ENCODE measurements at places on chromosomes 7 and 10.
A peak's percentile ranks its signal among the peaks of the same experiment; 100 is the strongest.

GRCh38 chr7:4144811-4145510 lies 537.1 kb upstream of the FOXK1 start:
- DNase-seq: no peak

- no peak for DNase-seq
Measured at GRCh38 chr10:22429146-22429545, 83.8 kb downstream of the SPAG6 start.

GRCh38 chr7:23242321-23242720 lies 4.3 kb upstream of the GPNMB start:
- DNase-seq: no peak

DNA sequence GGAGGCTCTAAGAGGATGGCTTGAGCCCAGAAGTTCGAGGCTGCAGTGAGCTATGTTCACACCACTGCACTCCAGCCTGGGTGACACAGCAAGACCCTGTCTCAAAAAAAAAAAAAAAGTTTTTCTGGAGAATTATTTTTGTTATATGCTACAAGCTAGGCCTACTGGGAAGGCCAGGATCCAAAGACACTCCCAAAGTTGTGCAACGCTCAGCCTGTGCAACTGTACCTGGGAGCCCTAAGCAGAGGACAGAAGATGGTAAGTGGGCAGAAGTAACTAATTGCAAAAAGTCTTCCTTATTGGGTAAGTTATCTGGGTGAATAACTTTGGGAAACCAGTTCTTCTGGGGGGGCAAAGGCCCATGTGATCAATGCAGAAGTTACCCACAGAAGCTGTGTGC lies 17.3 kb downstream of the HIP1 start:
- no peak for DNase-seq

- no peak for DNase-seq
Measured at GRCh38 chr7:92708111-92709042, 118.2 kb upstream of the FAM133B start.

- peak; percentile 89 for DNase-seq
Measured at GRCh38 chr10:35259769-35260397, 76.4 kb upstream of the CCNY start.

- no peak for DNase-seq
Measured at GRCh38 chr10:52020702-52021101, 293.4 kb upstream of the DKK1 start.

GRCh38 chr7:44964384-44964830 lies 14.4 kb downstream of the MYO1G start:
- peak; percentile 39 for DNase-seq

DNA sequence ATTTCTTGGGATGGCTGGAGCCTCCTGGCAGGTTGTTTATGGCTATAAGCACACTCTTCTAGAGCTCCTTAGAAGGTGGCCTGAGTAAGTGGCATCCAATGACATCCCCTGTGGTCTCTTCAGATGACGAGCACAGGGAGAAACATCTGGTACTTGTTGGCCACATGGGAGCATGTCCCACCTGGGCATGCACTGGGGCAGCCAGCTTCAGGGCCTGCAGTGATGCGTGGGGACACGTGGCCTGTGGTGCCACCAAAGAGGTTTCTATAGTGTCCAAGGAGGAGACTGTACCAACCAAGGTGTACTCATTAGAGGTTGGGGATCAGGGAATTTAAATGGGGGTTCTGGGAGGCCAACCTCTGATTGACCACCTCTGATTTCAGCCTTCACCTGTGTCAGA lies 125.5 kb downstream of the TRIL start:
- no peak for DNase-seq

GRCh38 chr10:33509231-33509831 lies 174.9 kb upstream of the NRP1 start:
- DNase-seq: peak; percentile 65

DNA sequence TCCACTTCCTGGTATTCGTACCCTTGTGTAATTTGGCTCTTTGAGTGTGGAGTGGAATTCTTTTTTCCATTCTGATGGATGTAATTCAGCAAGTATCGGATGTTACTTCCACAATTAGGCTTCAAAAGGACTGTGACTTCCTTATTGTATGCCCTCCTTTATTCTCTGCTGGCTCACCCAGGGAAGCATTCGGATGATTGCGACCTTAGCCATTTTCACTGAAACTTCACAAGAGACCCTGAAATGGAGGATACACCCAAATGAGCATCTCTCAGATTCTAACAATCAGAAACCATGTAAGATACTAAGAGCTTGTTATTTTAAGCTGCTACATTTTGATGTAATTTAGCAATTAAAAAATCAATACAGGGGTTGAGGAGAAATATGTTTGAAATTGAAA lies 493.1 kb downstream of the DNAJB9 start:
- no peak for DNase-seq

DNA sequence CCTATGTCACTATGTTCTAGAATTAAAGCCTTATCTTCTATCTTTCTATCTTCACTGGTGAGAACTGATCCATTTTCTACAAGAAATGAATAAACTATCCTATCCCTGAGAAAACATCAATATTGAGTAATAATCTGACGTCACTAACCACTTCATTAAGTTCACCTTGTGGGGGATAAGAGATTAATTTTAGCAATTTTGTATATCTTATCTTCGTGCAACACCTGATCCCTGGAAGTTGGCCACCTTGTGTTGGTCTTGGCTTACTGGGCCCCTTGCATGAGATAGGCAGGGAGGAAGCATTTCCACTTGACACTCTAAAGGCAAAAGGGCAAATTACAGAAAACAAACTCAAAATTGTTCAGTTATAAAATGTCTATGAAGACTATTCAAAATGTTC lies 20.1 kb upstream of the OR6B1 start:
- DNase-seq: no peak

- DNase-seq: peak; percentile 99
Measured at GRCh38 chr7:150378853-150379440, at the start of gene ZNF775. TSS of gene ZNF775 (plus strand) at chr7:150379330. CDS start at chr7:150388471, 9,141 bp downstream.

GRCh38 chr7:29684787-29685650 lies 121.3 kb upstream of the WIPF3 start:
- DNase-seq: peak; percentile 83

GRCh38 chr7:157508477-157508881 lies 171.7 kb downstream of the DNAJB6 start:
- no peak for DNase-seq

DNA sequence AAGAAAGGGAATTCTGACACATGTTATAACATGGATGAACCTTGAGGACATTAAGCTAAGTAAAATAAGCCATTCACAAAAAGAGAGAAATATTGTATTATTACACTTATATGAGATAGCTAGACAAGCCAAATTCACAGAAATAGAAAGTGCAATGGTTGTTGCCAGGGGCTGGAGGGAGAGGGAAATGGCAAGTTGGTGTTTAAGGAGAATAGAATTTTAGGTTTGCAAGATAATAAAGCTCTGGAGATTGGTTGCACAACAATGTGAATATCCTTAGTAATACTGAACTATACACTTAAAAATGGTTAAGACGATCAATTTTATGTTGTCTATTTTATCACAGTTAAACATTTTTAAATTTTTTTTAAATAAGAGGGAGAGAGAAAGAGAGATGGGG lies 25.0 kb upstream of the ADD3 start:
- DNase-seq: no peak

- no peak for DNase-seq
Measured at GRCh38 chr7:81233208-81233940, 314.5 kb upstream of the SEMA3C start.

GRCh38 chr7:131365838-131366237 lies 38.2 kb downstream of the MKLN1 start:
- DNase-seq: no peak

GRCh38 chr10:3159152-3159551 lies 13.4 kb downstream of the PITRM1 start:
- no peak for DNase-seq

DNA sequence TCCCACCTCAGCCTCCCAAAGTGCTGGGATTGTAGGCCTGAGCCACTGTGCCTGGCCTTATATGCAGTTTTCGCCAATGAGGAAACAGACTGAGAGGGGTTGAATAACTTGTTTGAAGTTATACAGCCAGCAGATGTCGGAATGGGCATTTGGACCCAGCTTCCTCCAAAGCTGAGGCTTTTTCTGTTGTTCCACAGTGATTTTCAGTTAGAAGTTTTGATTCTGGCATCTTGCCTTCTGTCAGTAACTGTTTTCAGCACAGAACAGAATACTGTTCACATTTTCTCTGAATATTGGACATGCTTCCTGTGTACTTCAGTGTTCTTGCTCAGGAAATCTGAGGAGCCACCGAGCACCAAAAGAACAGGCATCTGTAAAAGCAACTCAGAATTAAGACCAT lies 287.2 kb downstream of the CAMK1D start:
- DNase-seq: no peak

- DNase-seq: no peak
Measured at GRCh38 chr7:77282897-77283296, 83.3 kb upstream of the FGL2 start.

- no peak for DNase-seq
Measured at GRCh38 chr7:148458263-148458662, 132.3 kb upstream of the C7orf33 start.

- DNase-seq: peak; percentile 66
Measured at GRCh38 chr7:21542891-21543527, at the start of gene DNAH11. TSS of gene DNAH11 (plus strand) at chr7:21543039. CDS start at chr7:21543246, 207 bp downstream.

DNA sequence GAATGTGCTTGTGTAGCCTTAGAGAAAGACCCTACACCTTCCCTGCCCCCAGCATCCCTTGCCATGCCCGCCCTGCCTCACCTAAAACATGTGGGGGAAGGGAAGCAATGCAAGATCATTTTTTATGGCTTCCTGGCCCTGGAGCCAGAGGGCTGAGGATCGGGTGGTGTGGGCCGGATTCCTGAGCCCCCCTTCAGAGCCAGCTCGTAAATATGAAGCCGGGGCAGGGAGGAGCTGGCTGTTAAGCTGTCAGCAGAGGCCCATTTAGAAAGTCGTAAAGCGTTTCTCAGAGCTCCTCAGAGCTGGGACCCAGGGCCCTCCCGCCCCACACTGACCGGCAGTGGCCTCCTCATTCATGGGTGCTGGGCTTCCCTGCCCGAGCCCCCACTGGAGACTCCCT lies 23.9 kb downstream of the UNC5B start:
- DNase-seq: no peak

DNA sequence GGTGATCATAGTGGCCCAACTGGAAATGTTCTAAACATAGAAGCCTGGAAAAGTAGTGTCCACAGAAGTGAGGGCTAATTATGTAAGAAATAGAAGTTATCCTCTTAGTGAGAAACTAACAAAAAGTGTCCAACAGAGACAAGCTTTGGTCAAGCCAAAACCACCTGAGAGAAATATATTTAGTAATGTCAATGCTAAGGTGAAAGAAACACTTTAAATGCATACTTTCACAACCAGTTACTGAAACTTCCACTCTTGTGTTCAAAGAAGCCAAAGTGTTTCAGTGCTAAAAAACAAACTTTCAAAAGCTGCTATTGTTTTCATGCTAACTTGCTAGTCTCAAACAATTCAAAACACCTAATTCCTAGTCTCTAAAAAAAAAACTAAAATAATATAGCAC lies 18.1 kb downstream of the RAB11FIP2 start:
- DNase-seq: no peak

DNA sequence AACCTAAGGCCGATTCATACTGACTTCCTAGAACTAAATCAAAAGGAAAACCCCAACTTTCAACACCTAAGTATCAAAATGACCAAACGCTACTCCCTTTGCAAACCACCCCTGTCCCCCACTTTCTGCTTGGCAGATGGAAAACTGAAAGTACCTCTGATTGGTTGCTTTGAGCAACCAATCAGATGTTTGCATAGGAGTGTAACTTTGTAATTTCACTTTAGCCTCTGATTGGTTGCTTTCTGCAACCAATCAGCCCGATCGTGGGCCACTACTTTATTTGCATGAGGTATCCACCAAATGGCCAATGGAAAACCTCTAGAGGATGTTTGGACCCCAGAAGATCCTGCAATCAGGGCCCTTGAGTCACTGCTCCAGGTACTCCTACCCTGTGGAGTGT lies 12.3 kb upstream of the SNX10 start:
- peak; percentile 95 for DNase-seq

- no peak for DNase-seq
Measured at GRCh38 chr10:129681856-129682255, 214.8 kb downstream of the MGMT start.

DNA sequence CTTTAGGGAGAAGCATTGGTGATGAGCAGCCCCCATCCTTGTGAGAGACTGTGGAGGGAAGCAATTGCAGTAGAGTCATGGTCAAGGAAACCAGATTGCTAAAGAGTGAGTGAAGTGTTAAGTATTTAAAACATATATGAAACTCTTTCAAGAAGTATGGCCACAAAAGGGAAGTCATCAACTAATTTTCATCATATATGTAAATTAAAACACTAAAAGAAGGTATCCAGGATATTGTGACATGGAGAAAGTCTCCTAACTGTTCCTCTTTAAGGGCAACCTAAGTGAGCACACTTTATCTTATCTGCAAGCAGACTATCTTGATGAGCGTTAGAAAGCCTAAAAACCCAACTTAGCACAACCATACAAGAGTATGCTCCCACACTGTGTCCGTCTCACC lies 69.7 kb downstream of the CD36 start:
- no peak for DNase-seq

- peak; percentile 98 for DNase-seq
Measured at GRCh38 chr7:121084748-121085336, 96.3 kb downstream of the CPED1 start.
